ENCODE measurements at places on chromosomes 1 and 21.

DNA sequence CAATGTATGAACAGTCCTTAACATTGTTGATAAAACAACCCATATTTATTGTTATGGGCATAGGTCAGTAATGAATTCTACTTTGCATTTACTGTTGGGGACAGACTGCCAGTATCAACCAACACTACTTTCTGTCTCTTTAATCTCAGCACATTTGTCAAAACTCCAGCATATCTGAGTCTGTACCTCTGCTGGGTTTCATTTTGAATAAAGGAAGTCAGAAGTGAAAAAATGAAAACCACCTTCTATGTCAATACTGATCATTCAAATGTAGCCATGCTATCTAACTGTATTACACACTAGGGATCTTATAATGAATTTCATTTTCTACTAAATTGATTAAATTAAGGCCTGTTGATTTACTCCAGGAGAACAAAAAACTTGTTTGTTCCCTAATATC, 24.2 kb upstream of the CXADR start:
- no peak for DNase-seq

DNA sequence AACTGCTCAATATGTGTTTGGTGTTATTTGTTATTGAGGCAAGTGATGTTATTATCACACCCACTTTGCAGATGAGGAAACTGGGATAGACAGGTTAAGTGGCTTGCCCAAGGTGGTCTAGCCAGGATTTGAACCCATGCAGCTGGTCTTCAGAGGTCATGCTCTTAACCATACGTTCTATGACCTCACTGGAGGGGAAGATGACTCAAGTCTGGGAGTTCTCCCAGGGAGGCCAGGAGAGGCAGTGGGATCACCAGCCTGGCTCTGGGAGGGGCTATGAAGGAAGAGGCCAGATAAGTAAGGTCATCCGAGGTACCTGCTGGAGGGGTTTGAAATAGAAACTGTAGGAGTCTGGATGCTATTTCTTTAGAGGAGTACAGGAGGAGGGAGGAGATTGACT, 95.3 kb downstream of the NAV1 start:
- no peak for DNase-seq

- no peak for DNase-seq
Observed at GRCh38 chr1:36696261-36696940, 213.7 kb upstream of the CSF3R start.

DNA sequence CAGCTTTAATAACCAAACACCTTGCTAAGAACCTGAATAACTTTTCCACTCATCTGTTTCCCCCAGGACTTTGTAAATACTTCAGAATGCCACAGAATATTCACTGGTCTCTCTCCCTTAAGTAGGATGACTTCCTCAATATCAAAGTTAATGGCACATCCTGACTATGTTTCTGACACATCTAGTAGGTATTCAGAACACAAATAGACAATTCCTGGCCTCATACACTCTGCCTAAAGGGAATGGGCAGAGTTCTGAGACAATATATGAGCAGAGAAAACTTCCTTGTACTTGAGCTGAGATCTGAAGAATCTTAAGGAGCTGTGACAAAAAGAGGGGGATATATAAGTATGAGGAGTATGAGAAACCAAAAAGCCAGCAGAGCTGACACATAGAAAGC, 34.8 kb downstream of the ANKRD13C start:
- no peak for DNase-seq

GRCh38 chr1:6188466-6188865, 8.3 kb upstream of the CHD5 start:
- no peak for DNase-seq

DNA sequence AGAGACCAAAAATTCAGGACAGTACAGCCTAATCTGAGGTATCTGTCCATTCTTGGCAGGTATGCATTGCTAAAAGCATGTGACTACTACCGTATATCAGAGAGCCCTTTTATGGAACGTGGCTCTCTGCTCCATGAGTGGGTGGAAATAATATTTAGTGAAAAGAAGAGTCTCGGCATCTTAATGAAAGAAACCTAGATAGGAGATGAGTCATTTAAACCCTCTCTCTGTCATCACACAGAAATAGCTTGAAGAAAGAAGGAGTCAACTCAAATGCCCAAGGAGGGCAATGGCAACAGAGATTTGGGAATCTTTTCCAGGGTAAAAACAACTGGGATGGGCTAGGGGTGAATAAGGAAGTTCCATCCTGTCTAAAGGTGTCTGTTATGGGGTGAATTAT, 528.2 kb downstream of the SMYD3 start:
- DNase-seq, result no peak

DNA sequence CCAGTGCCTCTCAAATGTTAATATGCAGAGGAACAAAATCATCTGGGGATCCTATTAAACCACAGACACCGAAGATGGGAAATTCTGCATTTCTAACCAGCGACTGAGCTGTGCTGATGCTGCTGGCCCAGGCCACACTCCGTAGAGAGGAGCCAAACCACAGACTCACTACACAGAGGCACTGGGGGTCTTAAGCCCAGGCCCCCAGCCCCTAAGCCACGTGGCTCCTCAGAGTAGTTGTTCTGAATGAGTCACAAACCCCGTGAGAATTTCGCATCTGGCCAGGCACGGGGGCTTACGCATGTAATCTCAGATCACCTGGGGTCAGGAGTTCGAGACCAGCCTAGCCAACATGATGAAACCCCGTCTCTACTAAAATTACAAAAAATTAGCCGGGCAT, 2.8 kb upstream of the CELA2A start:
- no peak for DNase-seq

GRCh38 chr1:119546641-119547040, 39.6 kb downstream of the HSD3B1 start:
- DNase-seq, result no peak

DNA sequence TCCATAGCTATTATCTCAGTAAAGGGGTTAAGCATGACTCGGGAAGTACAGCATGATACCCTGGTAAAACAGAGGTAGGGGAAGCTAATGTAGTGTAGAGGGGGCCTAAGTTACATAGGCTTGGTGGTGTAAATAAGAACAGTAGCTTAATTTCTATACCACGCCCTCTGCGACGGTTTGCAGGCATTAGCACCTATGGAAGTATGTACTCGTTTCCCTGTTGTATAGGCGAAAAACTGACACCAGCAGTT, 470 bp upstream of the NAXE start:
- DNase-seq, result no peak

- no peak for DNase-seq
Observed at GRCh38 chr1:178342745-178343144, 154.0 kb downstream of the CLEC20A start.

DNA sequence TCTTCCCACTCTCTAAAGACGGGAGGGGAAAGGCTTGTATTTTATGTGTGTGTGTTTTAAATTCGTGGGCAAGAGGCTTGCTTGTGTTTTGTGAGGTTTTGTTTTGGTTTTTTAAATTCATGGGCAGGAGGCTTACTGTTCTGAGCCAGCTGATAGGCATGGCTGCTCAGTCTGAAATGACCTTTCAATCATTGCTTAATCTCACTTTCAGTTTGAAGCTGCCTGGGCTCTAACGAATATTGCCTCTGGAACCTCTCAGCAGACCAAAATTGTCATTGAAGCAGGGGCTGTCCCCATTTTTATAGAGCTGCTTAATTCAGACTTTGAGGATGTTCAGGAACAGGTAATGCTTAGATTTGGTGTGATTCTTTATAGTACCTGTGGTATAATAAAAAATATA, 20.3 kb upstream of the TXLNA start:
- no peak for DNase-seq

GRCh38 chr1:162626094-162626493, 6.2 kb upstream of the DDR2 start:
- no peak for DNase-seq

DNA sequence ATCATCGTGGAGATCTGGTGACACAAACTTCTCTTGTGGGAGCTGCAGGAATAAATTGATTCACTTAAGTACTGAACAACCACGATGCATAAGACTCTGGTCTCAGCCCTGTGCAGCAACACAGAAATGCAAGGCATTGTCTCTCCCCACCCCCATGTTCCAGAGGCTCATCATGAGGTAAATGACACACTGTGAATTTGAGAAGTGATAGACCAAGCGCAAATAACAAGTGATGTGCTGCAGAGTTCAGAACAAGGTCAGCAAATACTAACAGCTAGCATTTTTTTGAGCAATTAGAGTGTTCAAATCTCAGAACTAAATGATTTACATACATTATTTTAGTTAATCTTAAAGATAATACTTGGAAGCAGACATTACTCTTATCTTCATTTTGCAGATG, 223.7 kb downstream of the SEC16B start:
- no peak for DNase-seq

DNA sequence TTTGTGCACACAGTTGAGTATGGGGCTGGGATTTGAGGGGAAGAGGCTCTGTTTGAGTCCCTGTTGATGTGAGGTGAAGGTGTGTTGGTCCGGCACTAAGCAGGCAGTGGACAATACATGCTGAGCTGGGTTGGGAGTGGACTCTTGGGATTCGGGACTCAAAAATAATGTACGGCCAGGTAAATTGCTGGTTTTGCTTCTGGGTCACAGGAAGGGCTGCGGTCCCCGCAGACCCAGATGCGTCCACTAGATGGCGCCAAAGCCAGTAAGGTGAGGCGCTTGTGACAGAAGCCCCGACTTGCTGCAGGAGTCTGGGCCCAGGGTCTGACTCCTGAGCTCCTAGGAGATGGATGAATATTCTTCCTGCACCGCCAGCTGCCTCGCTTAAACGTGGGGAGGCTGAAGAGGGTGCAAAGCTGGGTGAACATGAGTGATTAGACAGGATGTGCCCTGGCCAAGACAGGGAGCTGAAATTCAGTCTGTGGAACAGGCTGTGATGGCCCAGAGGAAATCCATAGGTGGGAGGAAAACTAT, 61.4 kb downstream of the ACBD3 start:
- DNase-seq, result no peak

DNA sequence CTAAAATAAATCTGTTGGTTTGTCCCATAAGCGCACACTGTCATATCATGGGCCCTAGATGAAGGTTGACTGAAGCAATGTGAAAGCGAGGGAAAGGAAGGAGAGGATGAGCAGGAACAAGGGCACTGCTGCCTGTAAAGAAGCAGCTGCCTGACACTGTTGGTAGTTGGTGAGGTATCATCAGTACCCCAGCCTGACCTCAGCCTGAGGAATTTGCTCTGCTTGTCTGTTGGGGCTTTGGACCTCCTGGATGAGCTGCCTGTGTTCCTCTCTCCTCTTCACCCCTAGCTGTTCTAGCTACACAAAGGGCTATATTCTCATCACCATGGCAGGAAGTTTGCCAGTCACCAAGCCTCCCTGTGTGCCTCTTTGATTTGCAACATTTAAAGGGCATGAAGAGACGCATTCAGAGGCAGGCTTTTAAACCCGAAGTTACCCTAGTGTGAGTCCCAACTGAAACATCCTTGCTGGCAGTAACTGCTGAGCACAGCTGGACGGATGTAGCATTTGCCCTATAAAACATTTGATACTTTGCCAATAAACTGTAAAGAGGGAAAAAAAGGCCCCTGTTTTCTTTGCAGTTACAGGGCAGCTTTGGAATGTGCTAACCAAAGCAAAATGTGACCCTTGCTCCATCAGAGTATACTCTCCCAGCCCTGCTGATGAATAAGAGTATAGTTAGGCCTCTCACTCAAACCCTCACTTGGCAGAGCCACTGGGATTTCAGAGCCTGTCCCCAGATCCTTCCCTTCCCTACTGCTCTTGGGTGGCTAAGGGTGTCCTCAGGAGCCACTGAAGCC, 22.2 kb upstream of the SPATA6 start:
- DNase-seq, result no peak

- no peak for DNase-seq
Observed at GRCh38 chr1:218810306-218810705, 363.4 kb upstream of the LYPLAL1 start.

DNA sequence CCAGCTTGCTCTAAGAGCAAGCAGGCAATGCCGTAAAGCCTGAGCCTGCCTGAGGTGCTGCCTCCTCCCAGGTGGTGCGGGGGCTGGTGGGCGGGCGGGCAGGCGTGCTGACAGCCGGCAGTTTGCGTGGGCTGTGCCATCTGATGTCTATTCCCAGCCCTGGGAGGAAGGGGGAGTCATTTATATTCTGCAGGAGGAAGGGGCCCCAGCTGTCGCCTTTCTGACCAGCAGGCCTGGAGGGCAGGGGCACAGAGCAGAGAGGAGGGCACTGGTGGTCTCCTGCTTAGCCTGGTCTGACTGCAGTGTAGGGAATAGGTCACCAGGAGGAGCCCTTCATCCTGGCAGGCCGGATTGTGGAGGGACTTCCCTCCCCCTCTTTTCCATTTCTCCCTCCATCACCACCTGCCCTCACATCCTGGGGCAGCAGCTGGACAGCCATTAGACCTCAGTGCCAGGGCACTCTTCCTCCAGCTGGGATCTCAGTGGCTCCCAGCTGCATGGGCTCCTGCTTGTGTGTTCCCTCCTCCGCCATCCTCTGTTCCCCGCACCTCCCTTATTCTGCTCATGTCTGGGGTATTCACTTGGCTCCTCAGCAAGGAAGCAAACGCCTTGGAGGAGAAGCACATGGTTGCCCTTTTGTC, 4.4 kb downstream of the CYB561D1 start:
- no peak for DNase-seq

GRCh38 chr1:93678946-93679480, 2.6 kb downstream of the BCAR3 start:
- DNase-seq, result no peak

DNA sequence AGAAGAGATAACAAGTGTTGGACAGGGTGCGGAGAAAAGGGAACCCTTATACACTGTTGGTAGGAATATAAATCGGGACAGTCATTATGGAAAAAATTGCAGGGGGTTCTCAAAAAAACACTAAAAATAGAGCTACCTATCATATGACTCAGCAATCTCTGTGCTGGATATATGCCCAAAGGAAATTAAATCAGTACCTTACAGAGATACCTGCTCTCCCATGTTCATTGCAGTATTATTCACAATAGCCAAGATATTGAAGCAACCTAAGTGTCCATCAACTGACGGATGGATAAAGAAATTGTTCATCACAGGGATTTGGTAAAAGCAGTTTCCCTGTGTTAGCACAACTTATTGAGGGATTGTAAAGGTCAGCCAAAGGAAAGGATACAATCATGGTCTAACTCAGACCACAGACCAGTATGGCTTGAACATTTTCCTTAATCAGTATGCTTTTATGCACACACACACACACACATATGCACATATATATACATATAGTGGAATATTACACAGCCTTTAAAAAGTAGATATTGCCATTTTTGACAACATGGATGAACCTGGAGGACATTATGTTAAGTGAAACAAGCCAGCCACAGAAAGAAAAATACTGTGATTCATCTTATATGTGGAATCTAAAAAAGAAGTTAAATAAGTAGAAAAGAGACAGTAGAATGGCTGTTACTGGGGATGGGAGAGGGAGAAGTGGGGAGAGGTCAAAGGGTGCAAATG, 44.2 kb upstream of the IRF2BP2 start:
- no peak for DNase-seq

- DNase-seq, result no peak
Observed at GRCh38 chr1:149884433-149885338, 14.7 kb upstream of the BOLA1 start.

- DNase-seq, result no peak
Observed at GRCh38 chr1:196450143-196451095, 157.8 kb downstream of the KCNT2 start.
